Chondrocyte (in vitro differentiated cells): ENCODE measurements at places on chromosomes 2 and 18. TPM values are rescaled to one million over a fixed set of nuclear protein-coding genes. Genes with fewer than 3 reads are reported as not detected.

Gene ANKRD30BL
- not detected in 3 replicates for total RNA-seq

Gene MERTK
- total RNA-seq: 3.1 to 6.4 TPM (median 3.2 TPM) in 3 replicates

Gene CPO
- total RNA-seq: 0.34 TPM in 1 of 3 replicates, not detected in the others

Gene DSG3
- total RNA-seq: not detected in 3 replicates

Gene ADD2
- total RNA-seq: 0.15 to 0.23 TPM in 2 of 3 replicates, not detected in the other

Gene CBLN2
- 3.5 to 3.7 TPM in 2 of 3 replicates, not detected in the other for total RNA-seq

Gene LIPG
- total RNA-seq: 0.34 to 1.5 TPM (median 1.4 TPM) in 3 replicates

Gene NEMP2
- 7.9 to 9.6 TPM (median 8.9 TPM) in 3 replicates for total RNA-seq

Gene UGT1A1
- total RNA-seq: not detected in 3 replicates

- DNase-seq: no peak
Observed at GRCh38 chr2:3377279-3377611, 373 bp downstream of the EIPR1 start.

DNA sequence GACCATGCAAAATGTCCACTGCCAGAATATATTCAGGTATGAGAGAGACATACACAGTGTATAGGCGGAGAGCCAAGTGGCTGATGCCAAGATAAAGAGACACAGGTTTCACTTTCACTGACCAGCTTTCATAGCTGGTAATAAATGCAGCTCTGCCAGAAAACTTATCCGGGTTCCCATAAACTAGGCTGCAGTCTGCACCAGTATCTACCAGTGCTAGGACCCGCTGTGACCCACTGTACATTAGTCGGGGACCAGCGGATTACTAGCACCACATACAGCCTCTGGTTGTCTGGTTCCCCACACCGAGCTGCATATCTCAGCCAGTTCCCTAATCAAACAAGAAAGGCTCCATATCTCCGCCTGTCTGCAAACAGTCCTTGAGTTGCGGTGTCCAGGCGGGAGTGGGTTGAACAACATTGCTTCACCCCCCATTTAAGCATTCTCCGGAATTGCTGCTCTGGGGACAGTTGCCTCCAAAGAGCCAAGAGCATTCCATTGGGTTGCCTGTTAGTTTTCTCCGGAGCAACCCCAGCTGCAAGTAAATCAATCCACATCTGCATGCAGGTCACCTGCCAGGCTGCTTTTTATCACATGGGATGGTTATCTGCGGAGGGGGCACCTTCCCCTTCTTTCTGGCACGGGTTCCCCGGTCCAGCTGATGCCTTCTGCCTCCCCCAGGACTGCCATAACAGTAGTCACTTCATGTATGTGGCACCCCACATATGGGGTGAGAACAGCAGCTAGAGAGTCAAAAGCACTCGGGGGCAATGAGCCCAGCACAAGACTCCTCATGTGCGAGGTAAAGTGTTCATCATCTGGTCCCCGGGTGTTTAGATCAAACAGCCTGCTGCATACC lies 18.0 kb upstream of the KLHL23 start:
- DNase-seq: no peak

DNA sequence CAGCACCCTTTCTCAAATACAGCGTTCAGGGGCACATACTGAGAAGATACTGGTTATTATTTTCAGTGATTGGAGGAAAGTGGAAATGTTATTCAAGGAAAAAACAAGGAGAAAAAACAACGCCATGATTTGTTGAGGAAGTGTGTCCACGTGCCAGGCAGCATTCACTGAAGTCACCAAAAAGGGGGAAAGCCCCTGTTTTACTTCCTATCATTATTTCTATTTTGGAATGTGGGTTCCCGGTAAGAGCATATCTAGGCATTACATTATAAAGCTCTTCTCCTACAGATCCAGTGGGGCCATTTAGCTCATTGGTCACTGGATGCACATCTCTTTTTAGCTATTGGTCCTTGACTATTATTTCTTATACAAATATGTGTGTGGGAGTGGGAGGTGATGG lies 518.7 kb downstream of the TXNL1 start:
- DNase-seq: no peak

DNA sequence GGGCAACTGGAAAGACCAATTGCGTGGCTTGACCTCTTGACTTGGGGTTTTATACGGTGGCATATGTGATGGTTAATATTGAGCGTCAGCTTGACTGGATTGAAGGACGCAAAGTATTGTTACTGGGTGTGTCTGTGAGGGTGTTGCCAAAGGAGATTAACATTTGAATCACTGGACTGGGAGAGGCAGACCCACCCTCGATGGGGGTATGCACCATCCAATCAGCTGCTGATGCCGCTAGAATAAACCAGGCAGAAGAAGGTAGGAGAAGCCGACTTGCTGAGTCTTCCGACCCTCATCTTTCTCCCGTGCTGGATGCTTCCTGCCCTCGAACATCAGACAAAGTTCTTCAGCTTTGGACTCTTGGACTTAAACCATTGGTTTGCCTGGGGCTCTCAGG lies 34.2 kb upstream of the YPEL5 start:
- DNase-seq: no peak

- no peak for DNase-seq
Observed at GRCh38 chr18:77165503-77166188, 33.1 kb upstream of the MBP start.

- DNase-seq: no peak
Observed at GRCh38 chr2:172230889-172231401, 128.2 kb upstream of the DLX2 start.

- no peak for DNase-seq
Observed at GRCh38 chr2:926896-927295, 23.8 kb upstream of the SNTG2 start.

- DNase-seq: no peak
Observed at GRCh38 chr18:23238651-23239349, 103.5 kb downstream of the CABLES1 start.

- DNase-seq: no peak
Observed at GRCh38 chr2:26164231-26164630, 8.7 kb upstream of the GAREM2 start.

DNA sequence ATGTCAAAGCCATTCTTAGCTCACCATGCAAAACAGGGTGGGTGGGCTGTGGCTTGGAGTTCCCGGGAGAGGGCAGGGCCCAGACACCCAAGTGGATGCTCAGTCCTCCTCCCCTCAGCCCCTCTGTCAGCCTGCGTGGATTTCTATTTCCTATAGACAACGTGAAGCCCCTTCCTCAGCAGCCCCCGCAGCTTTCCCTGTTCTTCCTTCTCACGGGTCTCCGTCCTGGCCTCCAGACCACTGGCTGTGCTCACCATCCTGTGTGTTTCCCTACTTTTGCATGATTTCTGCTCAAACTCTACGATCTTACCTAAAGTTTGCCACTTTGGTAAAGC lies 155.0 kb upstream of the PXDN start:
- DNase-seq: peak; percentile 75

DNA sequence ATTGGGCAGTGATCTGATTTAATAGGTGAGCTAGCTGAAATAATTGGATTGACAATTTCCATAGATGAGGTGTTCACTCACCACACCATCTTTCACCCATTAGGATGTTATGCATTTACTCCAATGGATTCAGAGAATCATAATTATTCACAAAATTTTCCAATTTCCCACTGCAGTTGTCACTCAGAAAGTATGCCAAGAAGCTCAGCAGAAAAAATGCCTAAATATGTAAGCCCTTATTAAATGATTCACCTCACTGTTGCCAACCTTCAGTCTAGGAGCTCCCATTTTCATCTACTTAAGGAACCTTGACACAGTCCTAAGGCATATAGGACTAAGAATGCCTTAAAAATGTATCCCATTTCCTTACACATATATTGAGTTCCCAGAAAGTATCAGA lies 94.3 kb downstream of the MBD2 start:
- DNase-seq: no peak

- no peak for DNase-seq
Observed at GRCh38 chr2:6724605-6725140, 141.0 kb downstream of the CMPK2 start.

- DNase-seq: peak; percentile 84
Observed at GRCh38 chr2:10254373-10255188, 48.1 kb upstream of the HPCAL1 start.

DNA sequence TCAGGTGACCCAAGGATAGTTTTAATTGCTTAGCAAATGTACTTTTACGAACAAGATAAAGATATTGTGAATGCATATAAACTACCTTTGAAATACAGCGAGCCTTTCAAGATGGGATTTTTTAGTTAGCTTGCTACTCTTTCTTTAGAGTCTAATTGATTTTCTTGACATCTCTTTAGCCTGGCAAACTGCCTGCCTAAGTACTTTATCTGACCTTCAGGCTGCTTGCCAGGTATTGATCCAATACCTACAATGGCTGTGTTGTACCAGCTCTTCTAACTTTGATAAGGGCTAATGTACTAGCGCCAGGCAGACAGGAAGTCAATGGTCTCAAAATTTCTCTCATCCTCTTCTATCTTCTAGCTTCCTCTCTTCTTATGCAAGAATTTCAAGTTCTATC lies 414.4 kb upstream of the ACVR2A start:
- no peak for DNase-seq

- DNase-seq: no peak
Observed at GRCh38 chr2:157180359-157180758, 77.1 kb upstream of the GALNT5 start.

GRCh38 chr18:33901894-33902512 lies 322.7 kb downstream of the NOL4 start:
- DNase-seq: no peak

DNA sequence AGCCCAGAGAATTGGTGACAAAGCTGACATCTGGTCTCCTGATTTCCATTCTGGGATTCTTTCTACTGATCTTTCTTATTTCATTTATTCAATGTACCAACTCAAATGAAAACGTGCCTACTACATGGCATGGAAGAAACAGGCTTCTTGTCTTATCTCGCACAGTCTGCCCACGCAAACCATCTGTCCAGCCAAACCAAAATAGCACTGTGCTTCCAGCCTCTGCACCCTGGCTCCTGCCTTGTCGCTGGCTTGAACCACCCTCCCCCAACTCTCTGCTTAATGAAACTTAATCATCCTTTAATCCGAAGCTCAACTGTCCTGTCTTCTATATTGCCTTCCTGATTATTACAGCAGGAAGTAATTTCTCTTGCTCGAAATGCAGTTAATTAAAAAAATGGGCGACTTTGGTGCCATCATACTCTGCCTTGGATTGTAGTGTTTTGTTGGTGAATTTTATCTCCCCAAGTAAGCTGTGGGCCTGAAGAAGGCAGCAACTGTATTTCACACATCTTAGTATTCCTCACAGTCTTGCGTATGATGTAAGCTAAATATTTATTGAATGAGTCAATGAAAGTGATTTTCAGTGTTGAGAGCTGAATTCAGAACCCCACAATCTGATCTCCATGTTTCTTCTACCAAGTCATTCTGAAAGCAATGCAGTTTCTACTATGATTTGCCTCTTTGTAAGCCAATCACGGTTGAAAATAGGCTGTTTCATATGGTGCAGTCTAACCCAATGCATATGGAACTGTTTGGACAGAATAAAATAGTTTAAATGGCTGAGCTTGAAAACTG lies 190.8 kb downstream of the TMEM247 start:
- DNase-seq: no peak

GRCh38 chr2:101803128-101803527 lies 105.6 kb downstream of the MAP4K4 start:
- no peak for DNase-seq

- no peak for DNase-seq
Observed at GRCh38 chr18:8951491-8951890, 151.0 kb upstream of the NDUFV2 start.

DNA sequence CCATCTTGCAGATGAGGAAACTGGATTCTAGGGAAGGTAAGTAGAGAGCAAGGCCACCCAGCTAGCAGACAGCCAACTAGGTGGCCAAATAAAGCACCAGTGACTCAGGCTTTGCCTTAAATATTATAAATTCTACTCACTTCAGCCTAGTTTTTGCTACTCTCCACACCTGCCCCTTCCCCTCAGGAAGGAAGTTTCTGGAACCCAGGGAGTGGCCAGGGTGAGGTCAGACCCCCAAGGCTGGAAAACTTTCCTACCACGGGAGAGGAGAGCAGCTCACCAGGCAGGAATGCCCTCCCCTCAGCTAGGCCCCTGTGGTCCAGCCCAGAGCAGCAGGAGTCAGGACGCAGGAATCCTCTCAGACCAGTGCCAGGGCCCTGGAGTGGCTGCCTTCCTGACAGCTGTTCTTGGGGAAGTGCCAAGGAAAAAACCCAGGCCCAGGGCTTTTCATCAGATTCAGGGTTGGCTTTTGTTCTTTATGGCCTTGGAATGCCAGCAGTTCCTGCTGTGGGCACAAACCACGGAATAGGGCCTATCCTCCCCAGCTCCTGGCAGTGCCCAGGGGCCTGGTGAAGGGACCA lies 5.1 kb upstream of the PAX8 start:
- DNase-seq: no peak

DNA sequence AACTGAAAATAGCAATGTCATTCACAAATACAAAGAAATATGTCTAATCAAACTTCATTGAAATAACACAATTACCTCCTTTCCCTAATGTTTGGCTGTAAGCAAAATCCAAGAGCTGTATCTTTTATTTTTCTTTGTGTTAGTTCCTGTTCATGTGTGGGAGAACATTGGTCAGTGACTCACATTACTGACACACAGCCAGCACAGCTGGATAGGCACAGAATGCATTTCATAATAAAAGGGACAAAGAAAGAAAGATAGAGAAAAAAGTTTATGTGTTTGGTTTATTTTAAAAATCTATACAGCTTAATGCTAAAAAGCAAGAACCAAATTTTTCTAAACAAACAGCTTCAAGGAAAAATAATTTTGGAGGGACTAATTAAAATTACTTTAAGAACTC lies 185.6 kb upstream of the COL3A1 start:
- no peak for DNase-seq

DNA sequence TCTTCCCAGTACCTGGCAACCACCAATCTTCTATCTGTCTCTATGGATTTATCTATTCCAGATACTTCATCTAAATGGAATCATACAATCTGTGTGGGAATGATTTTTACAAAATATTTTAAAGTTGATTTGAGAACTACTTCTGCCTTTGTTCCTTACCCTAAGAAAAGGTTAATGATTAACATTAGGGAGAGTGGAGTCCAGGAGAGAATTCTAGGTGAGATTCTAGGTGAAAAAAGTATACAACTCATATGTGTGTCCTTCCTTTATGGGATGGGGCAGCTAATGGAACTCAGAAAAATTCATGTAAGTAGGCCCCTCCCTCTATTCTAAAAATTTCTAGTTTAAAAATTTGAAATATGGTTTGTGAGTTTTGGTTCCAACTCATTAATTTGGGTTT lies 35.9 kb upstream of the WDSUB1 start:
- no peak for DNase-seq

DNA sequence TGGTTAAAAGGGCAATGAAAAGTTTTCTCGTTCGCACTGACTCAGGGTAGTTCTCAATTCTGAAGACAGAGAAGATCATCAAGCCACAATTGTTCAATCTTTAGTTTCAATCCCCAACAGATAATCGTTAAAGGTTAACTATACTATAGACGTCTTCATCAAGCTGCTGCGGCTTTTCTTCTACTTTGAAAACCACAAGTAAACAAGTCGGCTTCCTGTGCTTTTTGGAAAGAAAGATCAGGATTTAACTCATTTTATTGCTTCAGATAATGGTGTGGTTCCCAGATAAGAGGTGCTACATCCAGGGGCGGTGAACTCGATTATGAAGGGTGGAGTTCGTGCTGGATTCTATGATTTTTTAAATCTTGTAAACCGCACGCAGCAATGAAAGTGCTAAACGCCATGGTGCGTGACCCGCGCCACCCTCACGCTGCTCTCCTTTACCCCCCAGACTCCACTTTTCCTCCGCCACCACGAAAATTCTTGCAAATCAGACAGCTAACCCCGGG lies 545 bp upstream of the CDCA7 start:
- DNase-seq: no peak
